Heart right ventricle (tissue), 16 donors: ENCODE measurements at places on chromosomes 1 and 21. TPM values are rescaled to one million over a fixed set of nuclear protein-coding genes. Genes with fewer than 3 reads are reported as not detected.

The NECAP2 gene
- 17.4 TPM for polyA plus RNA-seq

The TLCD4 gene
- 8.2 TPM for polyA plus RNA-seq

The SLC44A3 gene
- 1.6 TPM for polyA plus RNA-seq

The CD52 gene
- polyA plus RNA-seq: 9.3 TPM

The MPZL1 gene
- 24.0 TPM for polyA plus RNA-seq

The CENPF gene
- polyA plus RNA-seq: 0.37 TPM

The SPRR2F gene
- polyA plus RNA-seq: not detected
